ENCODE measurements at places on chromosomes 2 and 18.

GRCh38 chr18:7457262-7457661, 109.9 kb upstream of the PTPRM start:
- no peak for DNase-seq

- DNase-seq, result no peak
Measured at GRCh38 chr2:129400826-129401225, 578.6 kb upstream of the RAB6C start.

DNA sequence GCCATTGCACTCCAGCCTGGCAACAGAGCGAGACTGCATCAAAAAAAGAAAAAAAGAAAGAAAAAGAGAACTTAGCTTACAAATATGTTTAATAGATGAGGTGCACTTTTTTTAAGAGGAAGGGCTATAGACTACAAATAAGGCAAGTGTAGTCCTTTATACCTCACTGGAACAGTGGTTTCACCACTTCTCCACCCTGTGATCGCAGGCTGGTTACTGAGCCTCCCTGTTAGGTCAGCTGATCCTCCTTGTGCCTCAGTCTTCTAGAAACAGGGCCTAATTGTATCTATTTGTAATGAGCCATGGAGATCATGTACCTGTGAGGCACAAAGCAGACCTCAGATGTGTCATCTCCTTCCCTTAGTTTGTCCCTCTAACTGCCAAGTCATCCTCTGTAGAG, 4.5 kb downstream of the CXCR2 start:
- no peak for DNase-seq

DNA sequence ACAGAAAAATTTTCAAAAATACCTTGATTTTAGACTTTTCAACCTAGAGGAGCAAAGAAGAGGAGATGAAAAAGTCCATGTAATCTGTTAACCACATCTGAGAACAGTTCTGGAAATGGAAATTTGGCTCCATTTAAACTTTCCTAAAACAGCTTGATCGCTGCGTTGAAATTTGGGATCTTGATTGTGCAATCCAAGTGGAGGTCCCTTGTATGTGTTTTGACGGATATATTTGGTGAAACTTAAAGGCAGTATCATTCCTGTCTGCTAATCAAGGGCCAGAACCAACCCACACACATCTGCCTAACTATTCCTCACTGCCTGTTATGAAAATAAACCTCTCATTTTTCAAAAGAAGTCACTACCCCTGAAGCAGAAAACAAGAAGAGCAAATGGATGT, 46.6 kb downstream of the SPATS2L start:
- DNase-seq, result no peak

GRCh38 chr2:65654496-65654895, 222.1 kb upstream of the SPRED2 start:
- no peak for DNase-seq

DNA sequence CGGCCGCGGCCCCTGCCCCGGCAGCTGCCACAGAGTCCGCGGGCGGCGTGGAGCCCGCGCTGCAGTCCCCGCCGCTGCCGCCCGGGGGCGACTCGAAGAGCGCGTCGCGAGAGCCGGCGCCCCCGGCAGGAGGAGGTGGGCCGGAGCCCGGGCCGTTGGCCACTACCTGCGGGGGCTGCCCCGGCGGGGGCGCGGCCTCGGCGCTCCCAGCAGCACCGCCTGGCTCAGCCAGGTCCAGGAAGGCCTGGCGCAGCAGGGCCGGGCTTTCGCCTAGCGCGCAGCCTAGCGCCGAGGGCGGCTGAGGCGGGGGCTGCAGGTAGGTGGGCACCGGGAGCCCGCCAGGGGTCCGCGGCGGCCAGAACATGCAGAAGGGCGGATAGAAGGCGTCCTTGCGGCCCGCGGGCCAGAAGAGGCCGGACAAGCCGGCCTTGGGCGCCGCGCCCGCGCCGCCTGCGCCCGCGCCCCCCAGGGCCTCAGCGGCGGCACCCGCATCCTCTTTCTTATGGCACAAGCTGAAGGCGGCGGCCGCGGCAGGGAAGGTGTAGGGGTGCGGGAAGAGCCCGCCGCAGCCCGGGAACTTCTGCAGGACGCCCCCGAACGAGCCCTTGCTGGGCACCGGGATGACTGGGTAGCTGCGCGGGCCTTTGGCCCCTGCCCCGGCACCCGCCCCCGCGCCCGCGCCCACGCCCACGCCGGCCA, 3.9 kb downstream of the SKOR2 start:
- no peak for DNase-seq

- DNase-seq, result no peak
Measured at GRCh38 chr2:104845552-104845931, 8.4 kb upstream of the POU3F3 start.

DNA sequence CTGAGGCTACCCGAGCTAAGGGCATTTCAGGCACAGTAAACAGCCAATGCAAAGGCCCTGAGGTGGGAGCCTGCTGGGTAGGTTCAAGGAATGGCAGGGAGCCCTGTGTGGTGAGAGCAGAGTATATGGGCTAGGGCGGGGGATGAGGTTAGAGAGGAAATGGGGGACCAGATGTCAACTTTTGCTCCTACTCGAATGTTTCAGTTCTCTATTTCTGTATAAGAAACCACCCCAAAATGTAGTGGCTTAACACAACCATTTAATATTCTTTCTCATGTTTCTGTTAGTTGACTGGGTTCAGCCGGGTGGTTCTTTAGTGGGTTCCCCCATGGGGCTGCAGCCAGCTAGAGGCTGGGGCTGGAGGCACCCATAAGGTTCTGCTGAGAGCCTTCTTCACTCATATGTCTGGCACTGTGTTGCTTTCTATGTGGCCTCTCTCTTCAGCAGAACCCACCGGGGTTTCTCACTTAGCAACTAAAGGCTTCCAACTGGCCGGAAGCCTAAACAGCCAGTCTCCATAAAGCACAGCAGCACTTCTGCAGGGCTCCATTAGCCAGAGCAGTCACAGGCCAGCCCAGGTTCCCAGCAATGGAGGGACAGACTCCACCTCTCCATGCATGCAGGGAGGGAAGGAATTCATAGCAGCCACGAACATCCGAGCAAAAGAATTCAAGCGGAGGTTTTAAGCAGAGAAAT, 5.6 kb upstream of the ATOH8 start:
- no peak for DNase-seq

GRCh38 chr2:217996361-217996760, 6.4 kb downstream of the TNS1 start:
- DNase-seq, result no peak

- no peak for DNase-seq
Measured at GRCh38 chr18:58637946-58638345, 9.1 kb upstream of the ALPK2 start.

GRCh38 chr2:47078541-47079482, 76.3 kb downstream of the STPG4 start:
- DNase-seq, result no peak

DNA sequence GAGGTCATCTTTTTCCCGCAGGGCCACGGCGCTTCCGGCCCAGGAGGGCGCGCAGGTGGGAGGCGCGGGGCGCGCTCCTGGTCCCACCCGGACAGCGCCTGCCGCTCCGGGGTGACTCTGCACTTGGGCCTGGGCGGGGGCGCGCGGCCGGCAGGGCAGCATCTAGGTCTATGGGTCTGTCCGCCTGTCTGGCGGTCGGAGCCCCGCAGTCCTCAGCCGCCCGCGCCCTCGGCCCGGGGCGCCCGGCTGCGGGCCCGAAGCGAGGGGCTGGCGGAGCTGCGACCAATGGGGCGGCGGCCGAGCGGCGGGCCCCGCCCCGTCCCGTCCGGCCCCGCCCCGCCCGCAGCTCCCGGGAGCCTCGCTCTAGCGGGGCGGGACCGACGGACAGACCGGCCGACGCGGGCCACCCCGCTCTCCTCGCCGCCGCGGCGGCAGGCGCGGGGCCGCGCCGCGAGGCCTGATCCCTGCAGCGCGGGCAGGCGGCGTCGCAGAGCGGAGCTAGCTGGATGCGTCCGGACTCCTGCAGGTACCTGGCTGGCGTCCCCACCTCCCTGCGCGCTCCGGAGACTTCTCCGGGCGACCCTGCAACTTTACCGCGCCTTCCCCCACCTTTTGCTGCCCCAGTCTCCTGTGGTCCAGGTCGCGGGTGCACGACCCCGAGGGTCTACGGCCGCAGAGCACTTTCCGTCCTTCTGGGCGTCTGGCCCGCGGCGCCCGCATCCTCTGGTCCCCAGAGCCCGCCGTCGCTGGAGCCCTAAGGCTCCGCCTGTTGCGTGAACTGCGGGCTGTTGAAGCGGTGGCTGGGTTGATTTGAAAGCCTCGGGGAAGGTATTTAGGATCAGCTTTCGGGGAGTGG, at the start of gene KCNS3:
Gene KCNS3, plus strand, starts transcription at position 387 of the 856 bp plus-strand sequence. CDS start 52,342 bp downstream, outside the sequence.
- DNase-seq, result no peak

GRCh38 chr18:24776019-24776418, 315.6 kb downstream of the HRH4 start:
- no peak for DNase-seq

DNA sequence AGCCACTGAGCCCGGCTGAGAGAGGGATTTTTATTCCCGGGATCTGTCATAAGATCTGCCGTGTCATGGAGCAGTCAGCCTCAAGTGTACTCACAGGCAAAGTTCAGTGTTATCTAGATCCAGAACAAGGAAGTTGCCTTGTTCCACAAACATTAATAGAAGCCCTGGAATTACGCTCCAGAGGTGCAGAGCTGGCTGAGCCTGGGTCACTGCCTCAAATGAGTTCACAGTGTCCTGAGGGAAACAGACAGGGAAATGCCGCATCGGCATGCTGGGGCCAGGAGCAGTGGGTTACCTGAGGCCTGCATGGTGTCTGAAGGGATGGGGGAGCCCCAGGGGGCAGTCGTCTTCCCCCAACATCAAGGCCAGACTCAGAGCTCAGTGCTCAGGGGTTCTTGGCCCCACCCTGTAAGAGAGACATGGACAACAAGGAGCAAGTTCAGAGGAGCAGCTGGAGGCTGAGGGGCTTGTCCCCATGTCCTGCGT, 42.7 kb upstream of the ODC1 start:
- no peak for DNase-seq

DNA sequence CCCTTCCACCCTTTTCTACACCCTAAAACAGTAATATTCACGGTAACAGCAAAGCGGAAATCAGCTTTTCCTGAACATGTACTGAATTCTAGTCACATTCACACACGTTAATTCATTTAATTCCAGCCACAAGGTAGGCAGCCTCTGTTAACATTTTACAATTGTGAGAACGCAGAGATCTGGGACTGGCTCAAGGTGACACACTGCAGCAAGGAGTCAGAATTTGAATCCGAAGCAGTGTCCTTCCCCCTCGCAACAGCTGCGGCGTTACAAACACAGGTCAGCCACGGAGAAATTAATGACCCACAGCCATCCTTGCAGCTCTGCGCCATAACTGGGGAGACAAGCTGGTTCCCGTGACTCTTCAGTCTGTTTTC, 818 bp upstream of the SLC20A1 start:
- no peak for DNase-seq

DNA sequence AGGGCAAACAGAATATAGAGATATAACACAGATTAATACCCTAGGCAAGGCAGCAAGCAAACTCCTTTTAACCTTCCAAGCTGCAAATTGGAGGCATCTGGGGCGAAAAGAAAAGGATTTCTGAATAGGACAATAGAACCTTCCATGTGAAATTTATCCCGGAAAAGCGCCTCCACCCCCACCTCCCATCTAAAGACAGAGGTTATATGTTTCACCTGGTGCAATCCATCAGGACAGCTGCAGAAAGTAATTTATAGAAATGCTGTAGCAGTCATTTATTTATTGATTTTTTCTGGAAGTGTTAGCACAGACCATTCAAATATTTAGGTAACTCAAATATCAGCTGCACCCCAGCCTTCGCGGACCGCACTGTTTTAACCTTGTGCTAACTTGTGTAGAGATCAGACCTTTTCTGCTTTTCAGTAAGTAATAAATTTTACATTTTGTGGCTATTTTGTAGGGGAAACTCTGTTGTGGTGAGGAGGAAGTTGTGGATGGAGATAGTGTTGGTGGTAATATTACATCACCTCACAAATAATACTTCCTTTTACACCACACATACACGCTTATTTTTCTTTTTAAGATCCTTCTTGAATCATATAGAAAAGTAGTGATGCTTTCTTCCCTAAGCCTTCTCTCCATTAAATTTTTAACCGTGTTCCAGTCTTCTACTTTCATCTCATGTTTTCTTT, 919.3 kb upstream of the CDH2 start:
- DNase-seq, result no peak

DNA sequence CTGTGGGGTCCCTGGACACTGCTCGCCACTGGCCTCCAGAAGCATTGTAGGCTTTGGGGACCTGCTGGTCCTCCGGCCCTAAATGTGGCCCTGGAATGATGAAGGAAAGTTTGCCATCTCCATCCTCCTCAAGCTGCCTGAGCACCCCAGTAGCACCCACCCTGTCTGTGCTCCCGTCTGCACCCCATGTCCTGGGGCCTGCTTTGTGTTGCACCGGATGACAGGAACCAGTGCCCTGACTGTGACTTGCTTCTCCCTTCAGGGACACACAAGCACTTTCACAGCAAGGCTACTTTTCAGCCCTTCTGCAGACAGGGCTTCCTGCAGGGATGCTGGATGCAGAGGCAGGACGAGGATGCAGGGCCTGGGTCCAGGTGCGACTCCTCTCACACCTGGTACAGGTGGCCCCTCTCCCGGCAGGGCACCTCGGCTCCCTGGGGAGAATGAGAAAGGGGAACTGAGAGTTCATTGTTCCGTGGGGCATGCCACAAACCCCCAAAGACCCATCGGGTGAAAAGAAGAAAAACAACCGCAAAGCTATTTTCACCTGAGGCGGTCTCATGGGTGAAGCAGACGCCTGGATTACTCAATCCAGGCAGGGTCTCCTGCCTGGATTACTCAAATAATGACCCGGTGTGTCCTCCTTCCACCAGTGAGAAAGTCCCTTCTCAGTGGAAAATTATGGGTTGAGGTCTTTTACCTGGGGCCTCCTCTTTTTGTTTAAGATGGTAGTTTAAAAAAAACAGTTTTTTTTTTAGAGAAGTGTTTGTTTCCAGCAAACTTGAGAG, 74.9 kb downstream of the LONRF2 start:
- no peak for DNase-seq

GRCh38 chr2:51013079-51013932, 18.6 kb downstream of the NRXN1 start:
- no peak for DNase-seq

DNA sequence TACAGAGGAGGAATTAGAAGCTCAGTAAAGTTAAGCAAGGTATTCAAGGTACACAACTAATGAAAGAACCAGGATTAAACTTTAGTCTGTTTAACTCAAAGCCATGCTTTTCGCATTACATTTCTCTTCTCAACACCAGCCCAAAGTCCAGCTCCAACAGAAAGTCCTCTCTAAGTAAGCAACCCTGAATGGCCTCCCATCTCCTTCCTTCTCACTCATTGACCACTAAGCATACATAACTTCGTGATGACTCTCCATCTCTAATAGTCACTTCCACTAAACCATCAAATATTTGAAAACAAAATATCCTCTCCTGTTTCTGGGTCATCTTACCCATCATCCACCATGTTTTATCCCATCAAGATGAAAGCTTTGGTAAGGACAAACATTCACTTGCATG, 219.8 kb downstream of the RAD51AP2 start:
- no peak for DNase-seq

All from iPS DF 6.9 (cell line).